ENCODE measurements at places on chromosomes 6 and 20.
A peak's percentile ranks its signal among the peaks of the same experiment; 100 is the strongest.

DNA sequence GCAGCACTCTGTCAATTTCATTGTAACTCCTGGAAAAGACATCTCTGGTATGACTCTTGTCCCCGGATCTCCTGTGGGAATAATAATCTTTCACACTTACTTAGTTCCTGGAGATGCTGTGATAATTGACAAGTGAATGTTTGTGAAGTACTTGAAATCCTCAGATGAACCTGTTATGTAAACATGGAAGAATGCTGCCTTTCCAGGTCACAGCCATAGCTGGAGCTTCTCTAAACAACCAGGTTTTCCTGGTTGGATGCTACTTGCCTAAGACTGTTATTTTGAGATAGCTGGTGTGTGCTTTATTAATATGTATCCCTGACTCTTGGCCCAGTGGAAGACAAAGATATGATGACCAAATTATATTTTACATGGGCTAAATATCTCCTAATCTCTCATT lies 228.6 kb downstream of the KCNQ5 start:
- no peak for DNase-seq

DNA sequence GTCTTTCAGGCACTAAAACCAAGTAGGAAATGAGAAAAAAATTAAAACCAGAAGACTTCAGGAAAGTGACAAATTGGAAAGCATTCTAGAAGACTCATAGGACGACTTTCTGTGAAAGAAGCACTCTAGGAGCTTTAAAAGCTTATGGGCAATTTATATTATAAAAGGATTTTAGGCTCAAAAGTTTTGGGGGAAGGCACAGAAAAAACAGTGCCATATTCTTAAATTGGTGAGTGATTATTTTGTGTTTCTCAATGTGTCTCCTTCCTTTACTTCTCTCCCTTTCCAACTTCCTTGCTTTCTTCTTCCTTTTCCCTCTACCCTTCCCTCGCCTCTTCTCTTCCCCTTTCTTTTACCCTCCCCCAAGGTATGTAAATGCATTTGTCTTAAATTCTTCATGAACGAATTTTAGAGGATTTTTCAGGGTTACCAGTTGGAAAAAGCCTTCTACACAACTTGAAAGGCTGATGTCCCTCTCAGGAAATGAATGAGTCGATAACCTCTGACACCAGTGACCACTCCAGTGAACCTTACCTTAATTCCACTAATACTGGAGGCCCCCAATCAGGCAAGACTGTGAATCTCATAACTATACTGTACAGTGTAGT lies 2.6 kb upstream of the LIN28B start:
- DNase-seq = no peak

DNA sequence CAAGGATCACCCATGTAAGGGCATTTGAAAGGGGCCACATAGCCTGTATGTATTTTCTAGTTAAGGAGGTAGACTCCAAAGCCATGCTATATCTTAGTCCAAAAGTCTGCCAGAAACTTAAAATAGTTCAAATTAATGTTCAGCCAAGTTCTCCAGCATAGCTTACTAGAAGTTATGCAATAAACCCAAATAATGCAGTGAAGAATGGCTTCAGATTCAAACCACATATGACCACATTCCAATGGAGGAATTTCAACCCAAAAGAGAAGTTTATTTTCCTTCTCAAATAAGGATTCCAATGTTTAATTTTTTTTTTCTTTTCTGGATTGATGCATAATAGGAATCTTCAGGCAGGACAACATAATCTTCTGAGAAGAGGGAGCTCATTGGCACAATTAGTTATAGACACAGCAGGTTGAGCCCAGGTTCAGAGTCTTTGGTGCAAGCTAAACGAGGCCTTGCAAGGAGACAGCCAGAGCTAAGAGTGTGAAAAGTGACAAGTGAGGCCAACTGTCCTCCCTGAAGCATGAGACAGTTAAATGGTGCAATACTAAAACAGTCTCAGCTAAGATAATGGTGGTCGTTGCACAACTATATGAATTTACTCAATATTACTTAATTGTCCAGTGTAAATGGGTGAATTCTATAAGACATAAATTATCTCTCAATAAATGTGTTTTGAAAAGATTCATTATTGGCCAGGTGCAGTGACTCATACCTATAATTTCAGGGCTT lies 598.8 kb upstream of the CDH4 start:
- DNase-seq = no peak

- DNase-seq = peak; percentile 85
Measured at GRCh38 chr6:99568103-99568933, at the start of gene CCNC. Gene CCNC (minus strand): TSS chr6:99568660. CDS start chr6:99568527, 133 bp downstream.

GRCh38 chr20:1313236-1313964 lies 15.5 kb downstream of the SDCBP2 start:
- DNase-seq = peak; percentile 38

DNA sequence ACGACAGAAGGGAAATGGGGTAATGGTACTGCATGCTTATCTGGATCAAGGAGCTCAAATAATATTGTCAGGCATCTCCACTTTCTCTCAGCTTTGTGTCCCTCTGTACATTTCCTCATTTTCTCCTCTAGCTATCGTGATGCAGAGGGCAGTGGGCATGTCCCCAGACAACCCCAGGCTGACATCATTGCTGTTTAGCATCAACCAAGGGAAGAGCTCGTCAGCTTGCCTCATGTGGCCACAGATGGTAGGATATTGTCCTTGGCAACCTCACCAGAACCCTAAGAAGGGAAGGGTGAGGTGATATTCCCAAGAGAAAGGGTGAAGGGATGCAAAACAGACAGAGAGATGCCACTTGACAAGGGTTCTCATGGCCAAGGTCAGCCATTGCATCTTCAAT lies 58.3 kb downstream of the MAFB start:
- DNase-seq = no peak

- DNase-seq = no peak
Measured at GRCh38 chr6:157562997-157563396, 182.0 kb downstream of the ZDHHC14 start.

- DNase-seq = no peak
Measured at GRCh38 chr6:119540417-119540816, 190.9 kb upstream of the MAN1A1 start.

DNA sequence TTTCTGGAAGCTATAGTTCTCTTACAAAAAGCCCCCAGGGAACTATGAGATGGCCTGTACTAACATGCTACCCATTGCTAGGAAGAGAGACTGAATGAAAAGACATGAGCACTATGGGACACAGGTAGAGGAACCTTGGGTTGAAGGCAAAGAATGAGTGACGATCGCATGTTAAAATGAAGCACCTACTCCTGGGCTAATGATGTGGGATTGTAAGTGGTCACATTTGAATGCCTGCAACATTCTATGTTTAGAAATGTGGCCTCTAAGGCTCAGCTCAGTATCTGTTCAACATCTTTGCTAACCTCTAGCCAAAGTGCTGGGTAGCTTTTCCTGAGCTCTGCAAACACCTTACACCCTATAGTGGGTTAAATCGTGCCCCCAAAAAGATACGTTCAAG lies 5.2 kb upstream of the ZC3H12D start:
- DNase-seq = no peak

GRCh38 chr6:125597411-125598253 lies 151.8 kb upstream of the HEY2 start:
- DNase-seq = no peak

GRCh38 chr20:23132930-23133559 lies 46.9 kb upstream of the CD93 start:
- no peak for DNase-seq

DNA sequence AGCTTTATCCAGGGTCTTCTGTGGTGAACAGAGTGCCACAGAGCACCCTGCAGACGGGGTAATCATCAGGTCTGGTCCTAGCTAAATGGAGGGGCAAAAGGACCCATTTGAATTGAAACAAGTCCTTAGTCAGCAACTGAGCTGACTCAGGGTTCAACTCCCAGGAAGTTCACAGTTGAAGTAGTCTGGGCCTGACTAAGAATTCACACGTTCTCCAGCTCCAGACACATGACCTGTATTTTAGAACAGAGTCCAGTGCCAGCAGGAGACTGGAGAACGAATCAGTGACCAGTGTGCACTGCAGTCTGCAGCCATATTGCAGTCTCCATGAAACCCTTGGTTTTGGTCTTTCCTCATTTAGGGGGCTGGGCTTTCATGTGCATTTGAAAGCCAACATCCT lies 85.2 kb downstream of the ELOVL4 start:
- no peak for DNase-seq

DNA sequence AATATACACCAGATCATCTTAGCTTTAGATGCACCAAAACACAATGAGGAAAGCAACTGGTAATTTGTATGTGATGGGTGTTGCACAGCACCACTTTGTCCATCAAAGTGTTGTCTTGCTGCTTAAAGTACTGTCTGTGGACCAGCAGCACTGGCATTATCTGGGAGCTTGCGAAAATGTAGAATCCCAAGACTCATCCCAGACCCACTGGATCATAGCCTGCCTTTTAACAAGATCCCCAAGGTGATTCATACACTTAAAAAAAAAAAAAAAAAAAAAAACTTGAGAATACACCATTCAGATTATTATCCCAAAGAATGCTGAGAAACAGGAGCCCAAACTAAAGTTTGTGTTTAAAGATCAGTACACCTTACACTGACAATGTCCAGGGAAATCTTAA lies 123.4 kb downstream of the TASP1 start:
- DNase-seq = no peak

GRCh38 chr20:20736303-20736702 lies 23.9 kb upstream of the RALGAPA2 start:
- no peak for DNase-seq
